ENCODE measurements at places on chromosomes 5 and 9.

GRCh38 chr9:127495884-127496555, 44.7 kb downstream of the LRSAM1 start:
- no peak for DNase-seq

- DNase-seq: no peak
Measured at GRCh38 chr5:115831163-115831768, 10.1 kb downstream of the ATG12 start.

DNA sequence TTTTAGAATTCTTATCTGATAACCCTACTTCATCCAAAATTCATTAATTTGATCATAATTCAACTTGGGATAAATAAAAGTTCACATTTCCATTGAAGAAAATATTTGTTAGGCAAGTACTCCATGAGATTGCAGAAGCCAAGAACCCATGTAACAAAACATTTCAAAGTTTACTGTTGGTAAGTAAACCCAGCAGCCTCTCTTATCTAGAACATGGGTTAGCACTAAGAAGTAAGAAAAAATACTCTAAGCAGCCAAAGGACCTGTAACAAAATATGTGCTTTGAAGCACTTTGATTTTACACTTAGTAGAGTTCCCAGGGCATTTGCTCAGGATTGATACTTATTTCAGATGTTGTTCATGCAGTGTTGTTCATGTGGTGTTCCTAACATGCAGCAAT, 8.7 kb downstream of the MAP3K1 start:
- DNase-seq: no peak

DNA sequence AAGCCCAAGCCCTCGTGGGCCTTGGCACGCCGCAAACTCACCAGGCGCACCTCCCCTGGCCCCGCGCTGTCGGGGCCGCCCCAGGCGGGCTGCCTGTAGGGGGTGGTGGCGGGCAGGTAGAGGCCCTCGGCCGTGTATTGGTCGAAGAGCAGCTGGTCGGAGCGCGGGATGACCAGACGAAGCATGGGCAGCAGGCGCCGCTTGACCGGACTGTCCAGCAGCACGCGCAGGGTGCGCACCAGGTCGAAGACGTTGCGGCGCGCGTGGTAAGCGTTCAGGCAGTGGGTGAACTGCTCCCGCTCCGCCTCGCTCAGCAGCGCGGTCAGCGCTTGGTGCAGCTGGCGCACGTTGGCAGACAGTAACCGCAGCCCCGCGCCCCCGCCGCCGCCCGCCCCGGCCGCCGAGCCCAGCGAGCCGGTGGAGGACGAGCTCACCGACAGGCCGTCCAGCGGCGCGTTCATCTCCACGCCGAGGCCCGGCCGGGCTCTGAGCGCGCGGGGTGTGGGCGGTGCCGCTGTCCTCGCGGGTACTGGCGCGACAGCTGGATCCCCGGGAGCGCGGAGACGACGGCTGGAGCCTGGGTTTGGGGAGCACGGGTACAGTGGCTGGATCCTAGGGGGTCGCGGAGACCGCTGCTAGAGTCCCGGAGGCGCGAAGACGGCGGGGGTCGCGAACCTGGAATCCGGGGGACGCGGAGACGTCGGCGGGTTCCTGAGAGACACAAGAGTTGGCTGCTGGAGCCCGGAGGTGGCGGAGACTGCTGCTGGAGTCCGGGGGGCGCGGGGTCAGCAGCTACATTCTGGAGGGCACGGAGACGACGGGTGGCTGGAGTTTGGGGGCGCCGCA, 709 bp downstream of the WHRN start:
- DNase-seq: no peak

GRCh38 chr9:130530938-130531337, 48.4 kb upstream of the FUBP3 start:
- no peak for DNase-seq

Data from stimulated activated CD8-positive, alpha-beta memory T cell treated with anti-CD3 and anti-CD28 coated beads, Interleukin-4, amount 100 ng/mL, for 4 hours (primary cell).